H54 (cell line): ENCODE measurements at places on chromosomes 6 and 20.

DNA sequence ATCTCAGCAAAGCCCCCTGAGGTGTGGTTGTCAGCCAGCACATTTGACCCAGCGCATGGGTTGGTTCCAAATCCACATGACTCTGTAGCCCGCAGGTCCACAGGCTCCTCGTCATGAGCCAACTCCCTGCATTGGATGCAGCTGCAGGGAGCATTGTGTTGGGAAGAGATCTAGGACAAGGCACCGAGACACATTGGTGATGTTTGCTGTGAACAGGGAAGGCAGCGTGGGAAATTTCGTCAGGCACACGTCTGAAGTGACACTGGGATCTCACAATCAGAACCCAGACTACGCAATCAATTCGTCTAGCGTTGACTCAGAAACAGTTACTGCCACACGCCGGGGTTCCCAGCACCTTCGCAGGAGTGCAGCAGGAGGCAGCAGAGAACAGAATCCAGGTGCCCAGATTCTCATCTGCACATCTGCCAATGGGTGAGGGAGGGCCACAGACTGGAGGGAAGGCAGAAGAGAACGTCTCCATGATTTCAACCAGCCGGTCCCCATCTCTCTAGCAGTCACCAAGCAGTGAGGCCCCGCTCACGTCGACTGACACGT, 177.0 kb downstream of the TTLL2 start:
- DNase-seq: no peak

DNA sequence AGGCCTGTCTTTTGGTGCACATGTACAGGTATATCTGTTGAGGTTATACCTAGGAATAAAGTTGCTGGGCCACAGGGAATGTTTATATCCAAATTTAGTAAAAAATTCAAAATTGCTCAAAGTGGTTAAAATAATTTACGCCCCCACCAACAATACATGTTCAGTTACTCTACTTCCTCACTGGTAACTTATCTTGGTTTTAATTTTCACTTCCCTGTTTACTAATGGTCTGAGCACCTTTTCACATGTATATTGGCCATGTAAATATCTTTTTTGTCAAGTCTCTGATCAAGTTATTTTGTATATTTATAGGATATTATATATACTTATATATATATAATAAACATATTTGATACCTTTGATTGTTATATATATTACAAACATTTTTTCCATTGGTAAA, 9.7 kb downstream of the PDE7B start:
- DNase-seq: no peak

- DNase-seq: peak; percentile 88
These were observed 1.2 kb downstream of the CHMP4B start for GRCh38 chr20:33812152-33812849.

- no peak for DNase-seq
These were observed 12.2 kb downstream of the HNF4A start for GRCh38 chr20:44367746-44368145.

GRCh38 chr6:31663961-31664789, 622 bp downstream of the GPANK1 start:
- peak; percentile 85 for DNase-seq

- no peak for DNase-seq
These were observed 816.3 kb downstream of the DHX35 start for GRCh38 chr20:39778431-39778830.

- peak; percentile 99 for DNase-seq
These were observed 13.9 kb upstream of the TNFRSF6B start for GRCh38 chr20:63682384-63683139.

- DNase-seq: no peak
These were observed 3.6 kb upstream of the SLC17A4 start for GRCh38 chr6:25750906-25751305.

GRCh38 chr6:133568970-133569889, 319.7 kb upstream of the TCF21 start:
- peak; percentile 46 for DNase-seq

DNA sequence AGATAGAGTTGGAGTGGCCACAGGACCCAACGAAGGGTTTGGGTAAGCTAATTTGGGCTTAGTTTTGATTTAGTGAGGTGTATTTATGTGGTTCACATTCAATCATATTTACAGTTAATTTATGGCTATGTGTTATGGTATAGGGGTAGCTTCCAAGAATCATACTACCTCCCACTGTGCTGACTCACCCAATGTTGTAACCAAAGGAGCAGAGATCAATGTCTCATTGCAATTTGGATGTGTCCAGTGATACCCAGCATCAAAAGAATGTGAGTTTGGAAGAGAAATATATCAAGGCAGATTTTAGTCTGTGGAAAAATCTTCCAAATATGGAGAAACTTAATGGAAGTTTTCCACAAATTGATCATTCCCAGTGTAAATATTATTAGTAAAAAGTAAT, 25.3 kb upstream of the SMIM8 start:
- no peak for DNase-seq
